ENCODE measurements at places on chromosomes 11 and 22.

GRCh38 chr11:62337303-62338181, at the start of gene ASRGL1:
TSS of gene ASRGL1 (plus strand) at chr11:62337448. CDS start at chr11:62337978, 530 bp downstream.
- peaks cover 16% of the 10 kb centered on the region for H3K4me1 ChIP-seq
- H3K4me3 ChIP-seq = peak within 1 kb of the TSS; percentile 89
- peak; percentile 54 for DNase-seq

- H3K36me3 ChIP-seq = no peaks in the 10 kb centered on the region
- H3K27ac ChIP-seq = no peak overlapping the region
- no peaks in the 10 kb centered on the region for H3K4me1 ChIP-seq
- no peak overlapping the region for H3K4me3 ChIP-seq
Observed at GRCh38 chr11:107275632-107276031, 182.0 kb downstream of the CWF19L2 start.

DNA sequence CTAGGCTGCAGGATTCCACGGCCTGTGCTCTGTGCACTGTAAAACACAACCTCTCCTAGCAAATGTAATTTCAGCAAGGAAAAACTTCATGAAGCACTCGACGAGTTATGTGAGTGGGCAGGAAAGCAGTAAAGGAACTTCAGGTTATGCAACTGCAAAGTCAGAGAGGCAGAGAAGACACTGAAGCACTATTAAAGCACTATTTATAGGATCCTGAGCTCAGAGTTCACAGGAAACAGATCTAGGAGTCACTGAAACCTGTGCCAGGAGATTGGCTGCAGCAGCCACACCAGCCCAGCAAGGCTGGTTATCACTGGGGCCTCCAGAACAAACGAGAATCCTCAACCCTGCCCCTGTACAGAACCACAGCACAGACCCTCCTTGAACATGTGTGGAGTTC, 2.5 kb downstream of the SMIM35 start:
- peaks cover 11% of the 10 kb centered on the region for H3K4me1 ChIP-seq
- no peak for DNase-seq
- H3K36me3 ChIP-seq = peaks cover 1% of the 10 kb centered on the region

- no peak overlapping the region for H3K27ac ChIP-seq
- peaks cover 61% of the 10 kb centered on the region for H3K27me3 ChIP-seq
- no peak for DNase-seq
- peaks cover 28% of the 10 kb centered on the region for H3K4me1 ChIP-seq
- peaks cover 1% of the 10 kb centered on the region for H3K36me3 ChIP-seq
Observed at GRCh38 chr11:125494031-125494360, 2.1 kb downstream of the FEZ1 start.

DNA sequence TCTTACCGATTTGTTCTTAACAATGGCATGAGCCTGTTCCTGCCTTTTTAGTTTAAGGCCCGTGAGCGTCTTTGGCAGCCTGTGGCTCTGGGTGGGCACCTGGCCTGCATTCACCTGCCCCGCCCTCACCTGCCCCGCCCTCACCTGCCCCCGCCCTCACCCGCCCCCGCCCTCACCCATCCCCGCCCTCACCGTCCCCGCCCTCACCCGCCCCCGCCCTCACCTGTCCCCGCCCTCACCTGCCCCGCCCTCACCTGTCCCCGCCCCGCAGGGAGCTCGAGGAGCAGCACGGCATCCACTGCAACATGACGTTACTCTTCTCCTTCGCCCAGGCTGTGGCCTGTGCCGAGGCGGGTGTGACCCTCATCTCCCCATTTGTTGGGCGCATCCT, 14.2 kb downstream of the GATD1 start:
- H3K36me3 ChIP-seq = peaks cover 21% of the 10 kb centered on the region
- no peak for DNase-seq
- H3K27me3 ChIP-seq = no peaks in the 10 kb centered on the region

DNA sequence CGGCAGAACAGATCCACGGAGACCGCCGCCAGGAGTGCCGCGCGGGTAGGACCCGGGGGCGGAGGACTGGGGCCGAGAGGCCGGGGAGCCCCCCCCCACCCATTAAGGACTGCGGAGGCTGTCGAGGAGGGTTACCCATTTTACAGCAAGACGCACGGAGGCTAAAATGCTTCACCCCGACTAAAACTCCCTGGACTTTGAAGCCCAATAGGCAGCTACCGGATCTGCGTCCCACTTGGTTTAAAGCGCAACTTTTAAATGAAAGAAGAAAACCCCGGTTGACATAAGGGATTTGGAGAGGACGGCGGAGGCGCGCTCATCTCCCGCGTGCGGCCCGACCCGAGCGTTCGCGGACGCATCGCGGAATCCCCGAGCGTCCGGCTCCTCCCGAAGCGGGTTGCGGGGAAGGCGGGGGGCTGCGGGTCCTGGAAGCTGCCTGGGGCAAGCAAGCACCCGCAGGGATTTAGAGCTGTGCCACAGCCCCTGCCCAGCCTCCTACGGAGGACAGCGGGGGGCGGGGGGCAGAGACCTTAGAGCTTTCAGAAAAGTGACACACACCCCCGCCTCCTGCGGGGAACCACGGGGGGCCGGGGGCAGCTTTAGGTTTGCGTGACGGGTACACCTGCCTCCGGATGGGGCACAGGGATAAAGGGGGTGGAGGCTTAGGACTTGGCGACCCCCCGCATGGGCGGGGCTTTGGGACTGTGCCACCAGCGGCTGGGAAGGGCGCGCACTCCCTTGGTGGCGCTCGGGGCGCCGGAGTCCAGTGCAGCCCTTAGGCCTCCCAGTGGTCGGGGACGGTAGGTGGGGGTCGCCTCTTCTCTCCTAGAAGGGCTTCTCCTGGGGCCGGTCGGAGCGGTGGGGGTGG, 760 bp upstream of the CELSR1 start:
- H3K27ac ChIP-seq = no peak overlapping the region
- H3K36me3 ChIP-seq = no peaks in the 10 kb centered on the region
- peaks cover 13% of the 10 kb centered on the region for H3K4me1 ChIP-seq
- H3K4me3 ChIP-seq = peak overlapping the region; percentile 9
- DNase-seq = no peak

- H3K36me3 ChIP-seq = no peaks in the 10 kb centered on the region
- no peak for DNase-seq
- peaks cover 12% of the 10 kb centered on the region for H3K27me3 ChIP-seq
- H3K4me1 ChIP-seq = no peaks in the 10 kb centered on the region
- no peak overlapping the region for H3K27ac ChIP-seq
Observed at GRCh38 chr11:122127020-122127419, 11.0 kb upstream of the BLID start.

Measured in central memory CD8-positive, alpha-beta T cell (primary cell).